ENCODE measurements at places on chromosomes 3 and 15.
A peak's percentile ranks its signal among the peaks of the same experiment; 100 is the strongest.

- DNase-seq, result peak; percentile 30
Measured at GRCh38 chr3:195260280-195260905, 10.6 kb downstream of the XXYLT1 start.

DNA sequence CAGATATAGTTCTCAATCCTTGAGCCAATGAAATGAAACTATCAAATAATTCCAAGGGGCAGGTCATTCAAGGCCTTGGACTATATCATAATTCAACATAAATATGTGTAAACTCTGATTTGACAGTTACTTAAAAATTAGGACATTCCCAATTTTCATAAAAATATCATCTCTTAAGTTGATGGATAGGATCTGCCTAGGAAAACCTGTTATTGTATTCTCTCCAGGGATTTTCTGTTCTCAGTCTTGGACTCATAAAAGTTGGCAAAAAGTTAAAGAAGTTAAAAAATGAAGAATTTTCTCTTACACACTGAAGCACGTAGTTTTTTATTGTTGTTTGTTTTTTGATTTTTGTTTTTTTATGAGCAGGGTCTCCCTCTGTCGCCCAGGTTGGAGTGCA lies 109.0 kb downstream of the TP63 start:
- DNase-seq, result no peak

DNA sequence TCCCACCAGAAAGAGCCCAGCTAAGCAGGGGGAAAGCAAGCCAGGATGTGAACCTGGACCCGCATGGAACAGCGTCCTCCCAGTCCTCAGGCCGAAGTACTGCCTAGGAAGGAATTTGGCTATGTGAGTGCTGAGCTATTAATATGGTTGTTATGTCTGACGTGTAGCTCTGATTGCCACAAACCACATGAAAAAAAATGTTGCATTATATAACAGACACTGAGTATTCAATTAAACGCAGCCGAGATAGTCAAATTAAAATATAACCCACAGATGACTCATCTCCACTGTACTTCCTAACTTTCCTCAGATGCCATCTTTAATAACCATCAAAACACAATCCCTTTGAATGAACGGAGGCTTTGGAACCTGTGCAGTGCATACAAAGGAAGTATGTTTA lies 111.1 kb downstream of the GABRB3 start:
- DNase-seq, result no peak

GRCh38 chr3:64496786-64497490 lies 190.9 kb downstream of the ADAMTS9 start:
- no peak for DNase-seq

- DNase-seq, result no peak
Measured at GRCh38 chr15:39151545-39151944, 429.3 kb upstream of the THBS1 start.

DNA sequence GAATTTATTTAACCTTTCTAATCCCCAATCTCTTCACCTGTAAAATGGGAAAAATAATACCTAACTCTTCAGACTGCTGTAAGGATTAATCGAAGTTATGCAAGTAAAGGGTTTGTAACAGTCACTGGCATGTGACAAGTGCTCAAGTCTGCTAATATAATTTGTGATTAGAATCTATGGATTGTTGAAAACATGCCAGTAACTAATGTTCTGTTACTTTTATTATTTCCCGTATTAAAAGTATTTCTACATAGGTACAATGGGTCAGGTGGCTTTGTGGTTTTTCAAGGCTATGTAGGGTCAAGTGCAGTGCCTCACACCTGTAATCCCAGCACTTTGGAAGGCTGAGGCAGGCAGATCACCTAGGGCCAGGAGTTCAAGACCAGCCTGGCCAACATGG lies 29.4 kb downstream of the ULK4 start:
- no peak for DNase-seq

DNA sequence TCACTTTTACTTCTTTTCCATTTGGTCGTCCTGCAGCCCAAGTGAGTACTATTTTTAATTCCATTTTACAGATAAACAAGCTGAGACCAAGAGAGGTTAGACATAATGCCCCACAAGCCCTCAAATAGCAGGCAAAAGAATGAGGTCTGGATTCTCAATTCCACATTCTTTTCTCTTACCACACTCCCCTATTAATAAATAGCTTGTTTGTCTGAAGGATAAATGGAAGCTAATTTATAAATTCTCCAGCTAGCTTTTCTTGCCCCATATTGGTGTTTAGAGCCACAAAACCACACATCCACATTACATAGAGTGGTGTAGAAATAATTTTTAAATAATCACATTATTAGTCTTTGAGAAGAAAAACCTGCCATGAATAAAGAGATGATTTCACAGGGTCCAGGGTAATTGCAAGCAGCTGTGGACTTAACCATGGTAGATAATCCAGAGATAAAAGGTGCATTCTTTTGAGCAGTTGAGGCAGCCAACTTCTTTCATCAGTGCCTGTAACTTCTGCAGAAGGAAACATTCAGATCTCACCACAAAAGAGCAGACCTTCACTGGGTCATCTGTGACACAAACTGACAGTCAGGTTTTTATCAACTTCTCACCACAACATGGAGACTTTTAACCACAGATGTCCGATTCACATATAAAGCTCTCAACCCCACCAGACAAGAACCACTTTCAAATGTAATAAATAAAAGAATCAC lies 313.4 kb upstream of the STT3B start:
- no peak for DNase-seq

- no peak for DNase-seq
Measured at GRCh38 chr3:180624714-180625113, 22.8 kb downstream of the TTC14 start.

- no peak for DNase-seq
Measured at GRCh38 chr3:179174316-179174715, 26.2 kb downstream of the PIK3CA start.

DNA sequence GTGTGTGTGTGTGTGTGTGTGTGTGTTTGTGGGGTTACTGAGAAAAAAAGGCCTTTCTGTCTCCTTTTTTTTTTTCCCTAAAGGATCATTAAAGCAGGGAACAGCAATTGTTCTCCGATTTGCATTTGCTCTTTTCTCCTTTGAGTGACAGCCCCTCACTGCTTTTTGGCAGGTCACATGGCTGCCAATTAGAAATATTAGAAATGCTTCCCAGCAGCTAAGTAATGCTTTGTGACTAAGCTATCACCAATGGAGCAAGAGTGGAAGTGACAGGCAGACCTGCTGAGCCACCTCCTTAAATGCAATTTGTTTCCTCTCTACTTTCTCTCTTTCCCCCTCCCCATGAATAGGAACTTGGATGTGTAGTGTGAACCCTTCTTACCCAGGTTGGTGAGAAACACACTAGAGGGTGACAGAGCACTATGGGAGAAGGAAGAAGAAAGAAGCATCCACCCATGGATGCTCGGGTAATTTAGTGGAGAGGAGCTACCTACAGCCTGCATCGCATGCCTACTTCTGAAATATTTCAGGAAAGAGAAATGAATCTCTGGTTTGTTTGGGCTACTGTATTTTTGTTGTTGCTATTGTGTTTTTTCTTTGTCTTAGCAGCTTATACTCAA lies 165.2 kb upstream of the PDZRN3 start:
- DNase-seq, result no peak

- DNase-seq, result no peak
Measured at GRCh38 chr3:155309581-155309980, 16.1 kb upstream of the STRIT1 start.

DNA sequence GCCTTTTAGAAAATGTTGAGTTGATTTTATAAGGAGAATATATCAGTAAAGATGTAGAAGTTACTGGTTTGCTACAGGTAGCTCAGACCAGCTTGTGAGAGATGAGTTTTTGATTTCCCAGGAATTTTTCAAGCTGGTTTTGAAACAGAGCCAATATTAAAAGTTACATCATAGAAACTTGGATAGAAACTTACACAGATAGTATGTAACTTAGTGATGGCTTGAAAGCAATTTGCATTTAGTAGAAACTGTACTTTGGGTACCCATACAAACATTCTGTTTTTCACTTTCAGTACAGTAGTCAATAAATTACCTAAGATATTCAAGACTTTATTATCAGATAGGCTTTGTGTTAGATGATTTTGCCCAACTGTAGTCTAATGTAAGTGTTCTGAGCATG lies 93.4 kb downstream of the RBMS3 start:
- DNase-seq, result no peak

- no peak for DNase-seq
Measured at GRCh38 chr15:31497838-31498237, 171.2 kb downstream of the KLF13 start.

- DNase-seq, result no peak
Measured at GRCh38 chr3:187783098-187783497, 37.8 kb upstream of the BCL6 start.

- DNase-seq, result no peak
Measured at GRCh38 chr3:172692751-172693338, 18.0 kb downstream of the NCEH1 start.

- DNase-seq, result no peak
Measured at GRCh38 chr3:122947196-122947595, 80.4 kb downstream of the SEMA5B start.

- no peak for DNase-seq
Measured at GRCh38 chr15:95205077-95205476, 973.7 kb downstream of the MCTP2 start.

DNA sequence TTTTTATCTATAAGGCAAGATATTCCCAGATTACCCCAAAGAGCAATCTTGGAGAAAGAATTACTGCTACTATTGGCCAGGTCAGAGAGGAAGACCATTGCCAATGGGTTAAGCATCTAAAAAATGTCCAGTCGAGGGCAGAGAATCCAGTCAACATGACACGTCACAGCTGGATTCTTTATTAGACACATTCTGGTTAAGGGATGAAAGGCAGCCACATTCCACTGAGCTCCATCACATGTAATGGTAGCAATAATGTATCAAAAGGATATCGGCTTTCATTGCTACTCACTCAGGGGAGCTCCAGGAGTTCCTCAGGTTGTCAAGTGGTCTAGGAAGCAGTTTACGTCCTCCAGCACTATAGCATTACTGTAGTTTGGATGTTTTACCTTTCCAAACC lies 421.1 kb downstream of the PLOD2 start:
- DNase-seq, result no peak

DNA sequence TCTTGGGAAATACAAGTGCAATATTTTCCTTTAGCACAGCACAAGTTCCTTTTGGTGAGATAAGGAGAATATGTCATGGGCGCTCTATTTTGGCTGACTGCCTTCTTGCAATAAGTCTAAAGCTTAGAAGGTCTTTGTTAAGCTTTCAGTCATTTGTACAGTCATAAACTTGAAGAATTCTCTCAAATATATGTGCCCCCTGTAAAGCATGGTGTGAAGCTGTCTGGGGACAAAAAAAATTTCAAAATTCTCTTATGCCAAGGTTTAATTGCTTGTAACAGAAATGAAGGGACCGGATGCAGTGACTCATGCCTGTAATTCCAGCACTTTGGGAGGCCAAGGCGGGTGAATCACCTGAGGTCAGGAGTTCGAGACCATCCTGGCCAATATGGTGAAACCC lies 21.7 kb upstream of the ARID3B start:
- no peak for DNase-seq

- DNase-seq, result no peak
Measured at GRCh38 chr3:40254891-40255290, 54.6 kb upstream of the EIF1B start.

- no peak for DNase-seq
Measured at GRCh38 chr3:105526360-105527111, 159.8 kb downstream of the ALCAM start.

- no peak for DNase-seq
Measured at GRCh38 chr3:76131396-76132153, 346.2 kb upstream of the ZNF717 start.

- DNase-seq, result no peak
Measured at GRCh38 chr3:150433347-150433746, 25.2 kb downstream of the TSC22D2 start.

DNA sequence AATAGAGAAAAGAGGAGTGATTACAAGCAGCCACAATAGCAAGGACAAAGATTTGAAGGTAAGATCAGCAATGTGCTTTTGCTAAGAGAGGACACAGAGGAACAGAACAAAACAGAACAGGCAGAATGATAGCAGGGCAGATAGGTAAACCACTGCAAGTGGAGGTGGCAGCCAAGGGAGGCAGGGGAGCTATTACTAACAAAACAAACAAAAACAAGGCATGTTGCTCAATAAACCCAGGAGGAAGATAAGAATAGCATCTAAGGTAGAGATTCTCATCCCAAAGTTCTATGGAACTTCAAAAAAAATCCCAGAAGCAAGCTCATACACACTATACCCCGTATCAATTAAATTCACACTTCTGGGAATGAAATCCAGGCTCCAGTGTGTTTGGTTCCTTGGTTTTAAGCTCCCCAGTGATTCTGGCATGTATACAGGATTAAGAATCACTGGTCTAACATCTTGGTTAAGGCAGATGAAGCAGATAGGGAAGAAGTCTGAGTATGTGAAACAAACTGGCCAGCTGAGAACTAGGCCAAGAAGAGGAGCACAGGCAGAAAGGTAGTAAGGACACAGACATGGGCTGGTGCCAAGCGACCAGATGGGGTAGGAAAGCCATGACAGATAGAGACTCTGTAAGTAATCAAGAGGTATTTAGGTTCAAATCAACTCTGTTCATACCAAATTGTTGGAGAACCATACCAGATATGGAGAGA lies 189.2 kb downstream of the DTWD1 start:
- DNase-seq, result no peak

GRCh38 chr3:170553788-170554757 lies 31.8 kb downstream of the SLC7A14 start:
- no peak for DNase-seq

GRCh38 chr15:62428851-62429598 lies 263.9 kb upstream of the C2CD4B start:
- DNase-seq, result no peak
